ENCODE measurements at places on chromosomes 12 and 14. TPM values are rescaled to one million over a fixed set of nuclear protein-coding genes. Genes with fewer than 3 reads are reported as not detected.

GRCh38 chr12:104834607-104835006, 123.5 kb downstream of the SLC41A2 start:
- no peak for DNase-seq

DNA sequence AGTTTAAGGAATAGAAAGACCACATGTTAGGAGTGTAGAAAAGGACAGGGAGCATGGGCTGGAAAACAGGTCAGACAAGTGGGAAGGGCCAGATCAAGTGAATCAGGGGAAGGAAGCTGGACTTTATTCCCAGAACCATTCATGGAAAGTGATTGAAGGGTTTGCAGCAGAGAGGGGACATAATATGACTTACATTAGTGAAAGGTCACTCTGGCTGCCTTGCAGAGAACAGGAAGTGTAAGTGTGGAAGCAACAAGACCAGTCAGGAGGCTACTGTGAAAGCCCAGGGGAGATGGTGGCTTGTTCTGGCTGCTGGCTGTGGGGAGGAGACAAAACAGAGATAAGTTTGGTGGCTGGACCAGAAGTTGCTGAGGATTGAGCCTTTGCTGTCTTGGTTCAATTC, 69.1 kb downstream of the VCPKMT start:
- no peak for DNase-seq

DNA sequence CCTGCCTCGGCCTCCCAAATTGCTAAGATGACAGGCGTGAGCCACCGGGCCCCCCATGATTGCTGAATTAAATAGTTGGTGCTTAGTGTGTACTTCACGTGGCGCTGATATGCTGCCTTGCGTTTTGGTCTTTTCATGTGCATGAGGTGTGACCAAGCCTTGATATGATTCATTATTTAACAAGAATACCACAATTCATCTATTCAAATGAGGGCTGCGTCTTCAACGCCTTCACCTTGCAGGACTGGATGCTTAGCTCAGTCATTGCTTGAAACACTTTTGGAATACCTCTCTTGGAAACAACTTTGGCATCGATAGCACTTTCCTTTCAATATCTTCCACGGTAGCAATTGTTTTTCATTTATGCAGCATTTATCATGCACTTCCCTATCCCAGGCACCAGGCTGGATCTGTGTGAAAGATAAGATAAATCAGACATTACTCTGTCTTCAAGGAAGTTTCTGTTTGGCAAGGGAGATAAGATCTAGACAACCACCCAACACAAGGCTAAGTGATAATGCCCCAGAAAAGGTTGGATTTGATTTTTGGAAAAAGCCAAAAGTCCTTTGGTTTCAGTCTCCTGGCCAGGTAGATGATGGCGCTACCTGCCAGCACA, 1.3 kb upstream of the TEAD4 start:
- DNase-seq: no peak

GRCh38 chr14:64502456-64502855, 1.2 kb downstream of the ZBTB25 start:
- no peak for DNase-seq

DNA sequence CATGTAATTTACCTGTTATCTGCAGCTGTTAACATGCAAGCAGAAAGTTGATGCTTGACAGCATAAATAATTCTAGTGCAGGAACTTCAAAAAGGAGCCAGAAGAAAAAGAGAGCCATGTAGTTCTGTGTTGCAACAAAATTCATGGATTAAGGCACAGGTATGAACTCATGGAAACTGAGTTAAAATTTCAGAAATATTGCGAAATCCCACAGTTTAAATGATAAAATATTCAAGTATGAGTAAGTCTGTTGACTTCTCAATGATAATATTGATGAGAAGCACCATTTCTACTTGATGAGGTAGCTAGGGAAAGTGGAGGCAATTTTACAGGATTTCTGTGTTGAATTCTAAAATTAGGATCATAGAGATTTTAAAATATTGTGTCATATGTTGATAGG, 290.9 kb downstream of the TMEM117 start:
- DNase-seq: no peak

- no peak for DNase-seq
Measured at GRCh38 chr14:91269076-91269991, 24.8 kb upstream of the GPR68 start.

Gene CCDC197
- total RNA-seq: not detected

DNA sequence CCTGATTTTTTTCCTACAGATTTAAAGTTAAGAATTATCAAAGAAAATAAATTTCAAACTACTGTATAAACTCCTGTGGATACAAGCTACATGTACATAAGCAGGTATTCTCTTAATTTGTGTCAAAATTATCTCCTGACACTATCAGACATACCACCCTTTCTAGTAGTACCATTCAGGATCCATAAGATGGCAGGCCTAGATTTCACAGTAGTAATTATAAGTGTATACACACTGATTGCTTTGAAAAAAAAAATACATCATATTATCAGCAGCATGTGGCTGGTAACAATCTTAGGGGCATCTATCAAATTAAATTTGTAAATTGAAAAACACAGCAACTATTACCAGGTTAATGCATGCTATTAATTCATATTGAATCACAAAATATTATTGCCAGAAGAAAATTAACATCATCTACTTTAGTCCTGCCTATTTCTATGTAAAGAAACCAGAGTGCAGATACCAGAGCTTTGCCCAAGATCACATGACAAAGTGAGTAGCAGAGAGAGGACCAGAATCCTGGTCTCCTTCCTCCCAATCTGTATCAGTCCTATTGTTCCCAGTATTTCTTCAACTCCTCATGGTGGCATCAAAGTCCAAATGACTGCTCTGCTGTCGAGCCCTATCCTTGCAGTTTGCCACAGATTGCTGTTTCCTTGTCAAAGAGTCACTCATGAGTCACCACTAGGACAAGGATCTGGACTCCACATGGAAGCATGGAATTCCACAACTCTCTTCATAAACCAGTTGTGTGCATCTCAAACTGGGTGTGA, 27.7 kb upstream of the CALM1 start:
- DNase-seq: no peak

DNA sequence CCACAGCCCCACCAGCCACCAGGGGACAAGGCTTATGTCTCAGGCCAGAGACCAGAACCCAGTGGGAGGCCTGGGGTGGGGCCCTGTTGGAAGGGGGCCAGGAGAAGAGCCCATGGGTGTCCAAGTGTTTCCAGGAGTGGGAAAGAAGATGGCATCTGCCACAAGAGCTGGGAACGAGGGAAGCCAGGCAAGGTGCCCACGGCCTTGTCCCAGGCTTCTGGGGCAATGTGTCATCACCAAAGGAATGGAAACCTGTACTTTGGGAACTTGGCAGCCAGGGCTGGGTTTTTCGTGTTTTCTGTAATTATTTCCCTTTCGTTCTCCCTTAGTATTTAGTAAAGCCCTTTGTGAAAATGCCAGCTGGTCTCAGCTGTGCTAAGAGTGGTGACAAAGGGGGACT, 5.3 kb upstream of the PGF start:
- DNase-seq: no peak

Gene SPIC
- not detected for total RNA-seq

Gene COX8C
- total RNA-seq: not detected

Gene GCN1
- total RNA-seq: 139 TPM

DNA sequence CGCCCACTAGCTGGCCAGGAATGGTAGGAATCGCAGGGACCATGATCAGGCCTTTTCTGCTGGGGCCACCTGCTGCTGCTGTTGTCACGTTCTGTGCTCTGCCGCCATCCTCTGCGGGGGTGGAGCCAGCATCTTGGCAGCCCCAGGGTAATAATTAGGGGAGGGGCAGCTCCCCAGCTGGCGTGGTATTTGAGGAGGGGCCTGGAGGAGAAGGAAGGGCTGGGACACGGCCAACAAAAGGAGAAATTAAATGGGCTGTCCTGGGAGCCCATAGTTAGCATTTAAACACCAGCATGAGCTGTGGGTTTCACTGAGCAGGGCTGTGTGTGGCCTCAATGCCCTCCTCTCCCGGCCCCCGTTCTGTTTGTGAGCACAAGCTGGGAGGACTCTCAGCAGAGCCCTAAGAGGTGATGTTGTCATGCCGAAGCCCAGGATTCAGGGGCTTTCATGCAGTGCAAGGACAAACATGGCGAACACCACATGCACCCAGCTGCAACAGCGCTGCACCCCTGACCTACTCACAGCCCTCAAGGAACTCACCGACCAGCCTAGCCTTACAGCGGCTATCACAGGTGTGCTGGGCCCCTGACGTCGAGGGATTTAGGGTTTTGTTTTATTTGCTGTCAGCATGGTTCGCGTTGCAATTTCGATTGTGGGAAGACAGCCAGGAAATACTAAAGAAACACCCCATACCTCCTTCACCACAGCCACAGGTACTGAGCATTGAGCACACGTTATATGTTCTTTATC, 324.3 kb downstream of the CACNA1C start:
- DNase-seq: no peak

Gene LUM
- not detected for total RNA-seq
